ENCODE measurements at places on chromosomes 2 and 18.

GRCh38 chr18:59801576-59801975, 98.2 kb upstream of the PMAIP1 start:
- no peak for DNase-seq

GRCh38 chr18:63603772-63604171, 16.6 kb downstream of the SERPINB13 start:
- DNase-seq, result no peak

DNA sequence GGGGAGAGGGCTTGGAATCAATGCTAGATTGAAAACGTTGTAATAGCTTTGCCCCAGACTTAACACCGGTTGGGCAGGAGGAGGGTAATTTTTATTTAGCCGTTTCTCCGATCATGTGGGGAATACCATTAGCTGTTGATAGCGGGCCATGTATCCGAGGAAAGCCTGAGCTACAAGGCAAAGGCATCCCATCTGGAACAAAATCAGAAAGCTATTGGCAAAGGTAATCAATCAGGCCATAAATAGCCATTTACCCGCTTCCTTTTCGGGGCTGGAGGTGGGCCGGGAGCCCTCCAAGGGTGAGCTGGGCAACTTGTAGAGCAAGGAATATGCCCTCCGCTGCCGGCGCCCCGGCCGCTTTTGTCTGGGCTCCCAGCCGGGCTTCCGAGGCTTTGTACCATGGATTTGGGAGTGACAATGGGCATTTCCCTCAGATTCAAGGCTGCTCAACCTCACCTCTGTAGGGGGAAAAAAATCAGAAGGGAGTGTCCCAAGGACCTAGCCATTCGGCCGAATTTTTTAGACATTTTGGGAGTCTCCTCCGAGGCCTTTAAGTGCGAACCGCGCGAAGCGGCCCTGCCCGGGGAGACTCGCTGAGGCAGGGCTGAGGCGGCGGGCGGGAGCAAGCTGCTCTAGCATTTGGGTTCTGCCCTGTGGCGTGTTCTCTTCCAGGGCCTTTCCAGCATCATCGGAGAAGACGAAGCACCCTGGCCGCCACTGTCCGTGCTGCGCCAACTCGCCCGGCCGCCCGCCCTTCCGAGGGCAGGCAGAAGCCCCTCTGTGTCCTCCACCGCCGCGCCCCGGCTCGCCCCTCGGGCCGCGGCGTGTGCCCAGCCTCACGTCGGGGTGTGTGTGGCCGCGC, 1.1 kb upstream of the HOXD9 start:
- DNase-seq, result no peak

- no peak for DNase-seq
Observed at GRCh38 chr18:13868501-13869271, 44.7 kb downstream of the MC5R start.

GRCh38 chr2:124915567-124915966, 890.5 kb downstream of the CNTNAP5 start:
- DNase-seq, result no peak

GRCh38 chr2:219961947-219962498, 334.6 kb downstream of the SLC4A3 start:
- DNase-seq, result no peak

DNA sequence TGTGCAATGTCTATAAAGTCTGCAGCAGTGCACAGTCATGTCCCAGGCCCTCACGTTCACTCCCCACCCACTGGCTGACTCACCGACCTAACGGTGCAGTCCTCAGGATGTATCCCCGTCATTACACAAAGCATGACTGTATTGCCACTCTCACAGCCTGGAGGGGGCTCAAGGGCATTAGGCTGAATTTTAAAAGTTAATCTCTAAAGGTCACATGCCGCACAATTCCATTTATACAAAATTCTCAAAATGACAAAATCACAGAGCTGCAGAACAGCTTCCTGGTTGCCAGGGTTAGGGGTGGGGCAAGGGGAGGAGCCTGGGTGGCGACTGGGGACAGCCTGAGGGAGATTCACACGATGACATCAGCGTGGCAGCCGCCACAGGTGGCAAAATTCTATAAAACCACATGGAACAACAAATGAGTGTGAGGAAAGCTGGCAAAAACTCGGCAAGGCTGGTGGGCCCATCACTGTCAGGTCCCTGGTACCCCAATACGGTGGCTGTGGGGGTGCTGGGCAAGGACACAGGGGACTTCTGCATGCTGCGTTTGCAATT, 97.6 kb downstream of the NDUFA10 start:
- DNase-seq, result no peak

Measured in stimulated activated CD8-positive, alpha-beta memory T cell treated with anti-CD3 and anti-CD28 coated beads, Interleukin-2, amount 100 ng/mL, for 1 hour (primary cell).